ENCODE measurements at places on chromosomes 11 and 22.

DNA sequence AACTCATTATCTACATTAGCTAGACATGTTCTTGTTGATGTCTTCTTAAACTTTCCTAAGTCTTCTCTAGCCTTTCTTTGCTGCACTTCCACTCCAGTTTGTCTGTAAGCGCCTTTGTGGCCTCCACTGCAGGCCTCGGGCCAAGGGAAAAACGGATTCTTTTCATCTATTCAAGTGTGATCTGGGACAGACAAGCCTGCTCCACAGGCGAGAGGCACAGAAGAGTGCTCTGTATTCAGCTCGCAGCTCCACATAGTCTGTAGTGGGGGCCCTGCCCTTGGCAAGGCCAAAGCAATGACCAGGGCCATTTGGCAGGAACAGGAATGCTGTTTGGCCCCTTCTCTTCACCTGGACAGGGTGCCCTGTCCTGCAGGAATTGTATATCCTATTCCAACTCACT is 84.1 kb upstream of the BARX2 start:
- no peak for DNase-seq

DNA sequence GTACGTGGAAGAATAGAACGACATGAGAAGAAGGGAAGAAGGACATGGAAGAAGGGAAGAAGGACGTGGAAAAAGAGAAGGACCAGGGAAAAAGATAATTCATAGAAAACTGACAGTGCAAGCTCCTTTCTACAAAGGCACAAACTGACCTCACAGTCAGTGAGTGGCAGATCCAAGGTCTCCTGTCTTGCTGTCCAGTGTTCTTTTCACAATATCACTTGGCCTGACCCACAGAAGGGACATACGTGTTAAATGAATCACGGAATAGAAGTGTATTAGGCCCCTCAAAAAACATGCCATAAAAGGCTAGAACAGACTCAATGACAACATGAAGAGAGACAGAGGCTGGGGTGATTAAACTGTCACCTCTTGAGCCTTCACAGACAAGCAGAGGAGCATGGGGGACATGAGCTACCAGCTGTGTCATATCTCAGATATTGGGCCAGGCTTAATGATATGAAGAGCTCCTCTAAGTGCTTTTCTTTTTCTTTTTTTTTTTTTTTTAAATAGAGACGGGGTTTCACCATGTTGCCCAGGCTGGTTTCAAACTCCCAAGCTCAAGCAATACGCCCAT is 4.6 kb downstream of the ASCC2 start:
- DNase-seq = no peak

GRCh38 chr11:50080256-50080655 is 47.6 kb downstream of the OR4C45 start:
- no peak for DNase-seq

DNA sequence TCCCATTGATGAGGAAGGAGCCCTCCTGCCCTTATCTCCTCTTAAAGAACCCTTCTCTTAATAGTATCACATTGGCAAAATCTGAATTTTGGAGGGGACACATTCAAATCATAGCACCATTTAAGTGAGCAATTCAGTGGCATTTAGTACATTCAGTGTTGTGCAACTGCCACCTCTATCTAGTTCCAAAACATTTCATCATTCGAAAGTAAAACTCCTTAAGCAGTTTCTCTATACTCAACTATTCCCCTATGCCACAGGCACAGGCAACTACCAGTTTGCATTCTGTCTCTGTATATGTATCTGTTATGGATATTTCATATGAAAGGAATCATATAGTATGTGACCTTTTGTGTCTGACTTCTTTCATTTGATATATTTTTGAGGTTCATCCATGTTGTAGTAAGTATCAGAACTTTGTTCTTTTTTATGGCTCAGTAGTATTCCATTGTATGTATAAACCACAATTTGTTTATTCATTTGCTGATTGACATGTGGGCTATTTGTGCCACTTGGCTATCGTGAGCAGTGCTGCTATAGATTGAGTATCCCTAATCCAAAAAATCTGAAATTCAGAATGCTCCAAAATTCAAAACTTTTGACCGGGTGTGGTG is 22.9 kb downstream of the FAR1 start:
- no peak for DNase-seq

DNA sequence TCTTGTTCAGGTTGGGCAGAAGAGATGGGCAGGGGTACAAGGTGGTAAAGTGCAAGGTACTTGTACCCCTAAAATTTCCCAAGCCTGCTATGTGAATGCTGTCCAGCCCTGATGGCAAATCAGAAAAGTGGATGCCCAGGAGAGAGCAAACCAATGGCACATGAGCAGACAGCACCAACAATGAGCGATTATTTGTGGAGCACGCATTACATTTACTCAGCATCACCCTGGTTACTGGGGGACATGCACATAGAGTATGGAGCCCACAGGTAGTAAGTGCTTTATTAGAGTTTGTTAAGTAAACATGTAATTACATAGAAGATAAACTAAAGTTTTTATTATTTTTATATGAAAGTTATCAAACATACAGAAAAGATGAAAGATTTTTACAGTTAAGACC is 165.7 kb downstream of the NTM start:
- DNase-seq = no peak

- DNase-seq = no peak
Observed at GRCh38 chr22:35837101-35837727, 119.5 kb downstream of the APOL5 start.

- DNase-seq = peak; percentile 75
Observed at GRCh38 chr11:60971520-60971919, at the start of gene CD6. CD6 (plus strand) TSS chr11:60971680; CDS start chr11:60971866, 186 bp downstream.

GRCh38 chr11:10742460-10743208 is 8.4 kb upstream of the CTR9 start:
- DNase-seq = peak; percentile 27

- no peak for DNase-seq
Observed at GRCh38 chr11:83456566-83456965, 170.4 kb upstream of the CCDC90B start.

DNA sequence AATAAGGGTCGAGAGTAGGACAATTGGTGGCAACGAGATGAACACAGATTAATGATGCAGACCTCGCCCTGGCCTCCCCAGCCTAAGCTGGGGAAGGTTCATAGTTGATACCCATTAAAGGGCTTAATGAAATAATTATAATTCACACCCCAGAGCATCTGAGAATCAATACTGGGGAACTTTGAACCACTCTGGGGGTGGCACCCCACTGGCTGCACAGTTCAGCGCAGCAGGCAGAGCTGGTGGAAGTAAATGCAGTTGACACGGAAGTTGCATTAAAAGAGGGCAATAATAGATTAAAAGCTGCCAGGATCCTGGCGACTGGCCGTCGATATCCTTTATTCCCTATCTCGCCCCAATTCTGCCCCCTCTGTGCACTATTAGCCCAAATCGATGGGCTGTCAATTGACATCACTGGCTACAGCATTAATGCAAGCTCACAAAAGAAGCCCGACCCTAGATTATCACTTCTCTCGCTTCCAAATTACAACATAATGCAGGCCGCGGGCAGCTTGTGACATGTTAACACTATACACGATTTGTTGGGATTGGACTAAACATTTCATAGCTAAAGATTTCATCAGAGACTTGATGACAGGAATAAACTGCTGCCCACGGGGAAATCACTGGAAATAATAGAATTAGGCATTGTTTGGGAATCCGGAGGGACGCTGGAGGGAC is 14.5 kb downstream of the HSPA8 start:
- no peak for DNase-seq

DNA sequence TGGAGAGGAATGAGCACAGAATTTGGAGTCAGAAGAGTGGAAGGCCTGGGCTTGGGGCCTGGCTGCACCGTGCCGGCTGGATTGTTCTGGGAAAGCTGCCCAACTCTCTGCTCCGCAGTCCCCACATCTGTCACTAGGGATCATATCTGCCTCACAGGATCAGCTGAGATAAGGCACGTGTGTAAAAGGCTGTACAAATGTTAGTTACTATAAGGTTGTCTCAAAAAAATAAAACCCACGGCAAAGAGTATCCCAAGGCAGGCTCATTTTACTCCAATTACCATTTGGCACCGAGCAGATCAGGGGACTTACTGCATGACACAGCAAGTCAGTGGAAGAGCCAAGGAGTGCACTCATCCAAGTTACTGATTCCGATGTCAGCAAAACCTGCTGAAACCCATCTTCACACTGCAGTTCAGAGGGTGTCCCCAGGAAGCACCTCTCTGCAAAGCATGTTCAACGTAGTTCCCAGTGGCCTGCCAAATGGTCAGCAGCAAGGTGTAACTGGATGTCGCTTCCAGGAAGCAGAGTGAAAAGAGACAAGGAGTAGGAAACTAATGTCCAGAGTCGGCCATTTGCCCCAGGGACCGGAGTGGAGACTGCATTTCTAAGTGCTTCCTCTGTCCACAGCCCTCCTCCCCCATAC is 18.1 kb upstream of the MRTFA start:
- DNase-seq = no peak

GRCh38 chr11:111299101-111300026 is 1.0 kb downstream of the POU2AF3 start:
- no peak for DNase-seq

DNA sequence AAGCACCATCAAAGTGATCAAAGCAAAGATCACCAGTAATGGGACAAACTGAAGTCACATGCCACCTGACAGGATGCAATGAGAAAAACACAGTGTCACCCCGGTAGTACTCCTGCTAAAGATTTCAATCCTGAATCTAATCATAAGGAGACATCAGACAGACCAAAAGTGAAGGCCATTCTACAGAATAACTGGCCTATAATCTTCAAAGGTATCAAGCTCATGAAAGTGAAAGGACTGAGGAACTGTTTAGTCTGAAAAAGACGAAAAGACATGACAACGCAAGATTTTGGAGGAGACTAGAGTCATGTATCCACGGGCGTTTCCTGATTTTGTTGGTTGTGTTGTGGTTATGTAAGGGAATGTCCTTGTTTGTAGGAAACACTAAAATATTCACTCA is 42.4 kb upstream of the TSKU start:
- DNase-seq = no peak

GRCh38 chr11:35943309-35943708 is 553 bp upstream of the LDLRAD3 start:
- no peak for DNase-seq

- no peak for DNase-seq
Observed at GRCh38 chr22:24315367-24315966, 44.8 kb downstream of the SPECC1L start.

DNA sequence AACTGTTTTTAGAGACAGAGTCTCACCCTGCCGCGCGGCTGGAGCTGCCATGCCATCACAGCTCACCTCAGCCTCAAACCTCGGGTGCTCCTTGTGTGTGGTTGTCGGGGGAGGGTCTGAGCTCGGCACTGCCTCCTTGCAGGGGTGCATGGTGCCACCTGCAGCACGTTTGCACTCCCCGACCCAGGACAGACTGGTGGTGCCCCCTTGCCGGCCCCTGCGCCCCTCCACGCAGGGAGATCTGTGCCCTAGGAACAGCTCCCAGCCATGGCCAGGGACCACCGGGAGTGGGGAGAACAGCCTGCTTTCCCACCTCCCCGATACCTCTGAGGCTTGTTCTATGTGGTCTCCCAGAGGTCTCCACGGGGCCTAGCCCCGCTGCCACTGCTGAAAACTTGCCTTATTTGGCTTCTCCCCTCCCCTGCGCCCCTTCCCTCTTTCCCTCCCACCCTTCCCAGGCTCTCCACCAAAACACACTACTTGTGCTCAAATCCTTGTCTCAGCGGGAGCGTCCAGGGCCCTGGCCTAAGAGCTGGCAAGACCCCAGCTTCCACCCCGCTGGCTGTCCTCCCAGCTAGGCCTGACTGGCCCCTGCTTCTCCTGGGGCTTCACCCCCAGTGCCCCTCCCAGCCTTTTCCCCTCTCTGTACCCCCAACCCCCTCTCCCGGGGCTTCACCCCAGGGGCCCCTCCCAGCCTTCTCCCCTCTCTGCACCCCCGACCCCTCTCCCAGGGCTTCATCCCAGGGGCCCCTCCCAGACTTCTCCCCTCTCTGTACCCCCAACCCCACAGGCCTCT is 13.4 kb upstream of the TPCN2 start:
- no peak for DNase-seq

GRCh38 chr11:126756855-126757254 is 243.7 kb downstream of the KIRREL3 start:
- DNase-seq = no peak

DNA sequence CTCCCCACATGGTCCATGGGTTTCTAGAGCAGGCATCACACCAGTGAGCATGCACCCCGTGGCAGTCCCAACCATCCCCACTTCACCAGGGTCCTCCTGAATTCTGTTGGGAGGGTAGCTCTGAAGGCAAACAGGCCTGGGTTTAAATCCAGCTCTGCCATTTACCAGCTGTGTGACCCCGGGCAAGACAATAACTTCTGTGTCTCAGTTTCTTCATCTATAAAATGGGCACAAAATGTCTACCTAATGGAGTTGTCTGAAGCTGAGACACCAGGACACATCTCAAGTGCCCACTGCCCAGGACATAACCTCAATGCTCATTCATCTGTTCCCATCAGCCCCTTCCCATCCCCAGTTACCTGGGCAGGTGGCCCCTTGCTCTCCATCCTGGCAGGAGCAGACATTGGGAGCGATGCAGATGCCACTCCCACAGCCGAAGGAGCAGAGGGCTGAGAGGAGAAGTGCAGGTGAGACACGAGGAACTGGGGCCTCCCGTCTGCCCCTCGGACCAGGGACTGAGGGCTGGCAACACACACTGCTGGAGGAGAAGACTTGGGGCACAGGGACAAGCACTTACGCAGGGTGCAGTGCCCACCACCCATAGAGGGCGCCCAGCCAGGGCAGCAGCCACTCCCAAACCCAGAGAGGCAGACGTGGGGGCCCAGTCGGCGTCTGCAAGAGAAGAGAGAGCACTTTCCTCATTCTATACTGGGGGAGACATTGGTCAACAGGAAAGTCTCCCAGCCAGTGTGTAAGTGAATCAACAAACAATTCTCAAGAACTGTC is 4.0 kb downstream of the VWCE start:
- no peak for DNase-seq

DNA sequence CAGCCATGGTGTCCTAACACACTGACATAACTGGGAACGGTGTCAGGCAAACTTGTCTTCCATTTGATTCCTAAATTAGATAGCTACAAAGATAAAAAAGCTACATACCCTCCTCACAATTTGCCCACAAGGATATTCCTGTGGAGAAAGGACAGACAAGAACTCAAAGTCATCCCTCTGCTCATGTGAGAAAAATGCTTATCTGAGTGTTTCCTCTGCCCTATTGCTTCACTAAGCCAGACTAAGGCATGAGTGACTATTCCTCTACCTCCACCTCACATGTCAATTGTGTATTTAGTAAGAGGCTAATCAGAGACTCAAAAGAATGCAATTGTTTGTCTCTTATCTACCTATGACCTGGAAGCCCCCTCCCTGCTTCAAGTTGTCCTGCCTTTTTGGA is 247.7 kb downstream of the DDX10 start:
- no peak for DNase-seq

- no peak for DNase-seq
Observed at GRCh38 chr11:11964774-11965150, 43.7 kb downstream of the DKK3 start.

All from stimulated activated CD4-positive, alpha-beta T cell treated with anti-CD3 and anti-CD28 coated beads, Interleukin-4, amount 100 ng/mL, for 24 hours (primary cell).